ENCODE measurements at places on chromosomes 1 and 21. TPM values are rescaled to one million over a fixed set of nuclear protein-coding genes. Genes with fewer than 3 reads are reported as not detected.

LIN28A gene
- 0.03 TPM for polyA plus RNA-seq

THEM5 gene
- 0.45 TPM for polyA plus RNA-seq

DNA sequence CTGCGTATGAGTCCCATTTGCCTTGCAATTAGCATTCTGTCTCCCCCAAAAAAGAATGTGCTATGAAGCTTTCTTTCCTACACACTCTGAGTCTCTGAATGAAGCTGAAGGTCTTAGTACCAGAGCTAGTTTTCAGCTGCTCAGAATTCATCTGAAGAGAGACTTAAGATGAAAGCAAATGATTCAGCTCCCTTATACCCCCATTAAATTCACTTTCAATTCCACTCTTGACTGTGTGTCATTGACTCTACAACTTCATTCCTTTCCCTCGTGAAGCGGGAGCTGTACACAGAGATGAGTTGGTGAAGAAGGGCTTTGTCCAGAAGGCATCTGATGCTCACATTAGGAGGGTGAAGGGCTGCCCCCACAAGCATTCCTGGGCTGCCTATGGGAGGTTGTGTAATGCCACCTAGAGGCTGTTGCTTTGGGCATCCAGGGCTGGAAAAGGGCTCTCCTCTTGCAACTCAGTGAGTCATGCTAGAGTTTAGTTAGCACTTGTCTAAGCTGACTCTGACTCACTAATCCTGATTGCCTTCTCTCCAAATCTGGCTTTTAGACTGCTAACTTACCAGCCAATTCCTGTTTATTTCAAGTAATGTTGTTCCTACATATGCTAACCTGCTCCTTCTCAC lies 1.8 kb downstream of the SPRR1B start:
- peak; percentile 5 for DNase-seq

- DNase-seq, result no peak
Measured at GRCh38 chr1:199283794-199284193, 645.0 kb downstream of the PTPRC start.

LCE3D gene
- polyA plus RNA-seq, result not detected

DNA sequence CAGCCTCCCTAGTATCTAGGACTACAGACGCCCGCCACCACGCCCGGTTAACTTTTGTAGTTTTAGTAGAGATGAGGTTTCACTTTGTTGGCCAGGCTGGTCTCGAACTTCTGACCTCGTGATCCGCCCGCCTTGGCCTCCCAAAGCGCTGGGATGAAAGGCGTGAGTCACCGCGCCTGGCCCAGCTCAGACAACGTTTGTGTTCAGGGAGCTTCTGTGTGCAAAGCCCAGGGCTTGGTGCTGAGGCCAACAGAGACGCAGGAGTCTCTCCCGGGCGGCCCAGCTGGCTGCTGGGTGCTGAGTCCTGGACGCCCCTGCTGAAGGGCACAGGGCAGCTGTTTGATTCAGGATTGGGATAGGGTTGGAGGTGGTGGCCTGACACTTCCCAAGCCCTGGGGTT lies 3.0 kb downstream of the PRKCZ start:
- no peak for DNase-seq

- peak; percentile 72 for DNase-seq
Measured at GRCh38 chr1:153985941-153986761, at the start of gene RAB13. Gene RAB13, minus strand, starts transcription at chr1:153986339. Its CDS starts 103 bp downstream, at chr1:153986236.

DNA sequence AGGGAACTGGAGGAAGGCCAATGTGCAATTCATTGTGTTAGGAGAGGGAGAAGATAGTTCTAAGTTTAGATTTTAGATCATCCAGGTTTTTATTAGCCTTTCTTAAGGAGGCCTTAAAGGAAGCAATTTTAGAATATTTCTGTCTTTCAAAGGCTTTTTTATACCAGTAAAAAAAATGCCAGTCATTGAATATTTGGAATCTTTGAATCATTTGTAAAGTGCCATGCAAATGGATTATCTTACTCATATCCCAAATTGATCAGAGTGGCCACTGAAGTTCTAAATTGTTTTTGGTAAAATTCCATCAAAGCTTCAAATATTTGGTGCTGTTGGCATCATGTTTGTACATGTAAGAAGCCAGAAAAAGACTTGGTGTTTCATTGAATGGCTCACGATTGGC lies 244.8 kb downstream of the RPS6KC1 start:
- DNase-seq, result no peak

DNA sequence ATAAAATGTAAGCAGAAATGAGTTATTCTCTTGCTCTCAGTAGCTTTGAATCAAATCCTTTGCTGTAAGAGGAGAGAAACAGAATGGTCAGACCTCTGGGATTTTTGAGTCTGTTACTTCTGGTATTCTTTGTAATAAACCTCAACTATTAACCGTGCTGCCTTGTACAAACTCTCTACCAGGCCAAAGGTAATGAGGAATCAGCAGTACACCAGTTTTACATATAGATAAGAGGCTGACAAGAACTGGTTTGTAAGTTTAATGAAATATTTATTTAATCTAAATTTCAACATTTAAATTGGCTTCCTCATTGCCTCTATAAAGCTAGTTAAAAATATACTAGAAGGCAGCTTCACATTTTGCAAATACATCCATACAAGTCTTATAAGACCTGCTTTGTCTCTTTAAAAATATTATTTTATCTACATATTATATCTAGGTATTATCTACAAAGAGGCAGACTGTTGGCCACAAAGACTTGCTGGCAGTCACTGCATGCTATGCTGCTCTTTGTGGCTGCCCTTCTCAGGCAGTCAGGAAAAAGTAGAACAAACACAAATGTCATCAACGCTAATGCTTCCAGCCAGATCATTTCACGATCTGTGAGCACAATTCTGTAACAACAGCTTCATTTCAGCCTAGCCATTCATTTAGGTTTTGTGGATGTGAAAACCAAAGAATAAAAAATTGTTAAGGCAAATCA lies 173.0 kb downstream of the GABPA start:
- DNase-seq, result peak; percentile 29

RHOU gene
- polyA plus RNA-seq, result 44.2 TPM

DNA sequence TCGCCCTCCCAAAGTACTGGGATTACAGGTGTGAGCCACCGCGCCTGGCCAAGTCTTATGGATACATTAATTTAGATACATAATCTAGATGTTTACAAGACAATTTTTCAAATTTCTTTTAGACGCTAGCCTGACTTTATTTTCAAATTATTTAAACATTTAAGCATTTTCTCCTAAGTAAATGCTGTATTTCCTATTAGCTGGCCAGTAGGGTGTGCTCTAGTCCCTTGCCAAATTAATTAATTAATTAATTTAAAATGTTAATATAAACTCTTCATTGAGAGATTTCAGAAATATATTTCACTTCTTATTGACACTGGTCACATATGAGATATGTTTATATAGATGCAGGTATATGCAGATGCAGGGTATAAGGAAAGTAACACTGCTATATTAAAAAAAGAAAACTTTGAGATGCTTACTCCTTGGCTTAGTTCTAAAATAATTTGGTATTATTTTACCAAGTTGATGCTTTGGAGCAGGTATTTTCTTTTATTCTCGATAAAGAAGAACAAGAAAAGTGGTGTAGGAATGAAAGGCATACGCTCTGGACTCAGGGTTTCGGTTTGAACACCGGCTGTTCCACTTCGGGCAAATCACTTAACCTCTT lies 5.2 kb upstream of the ERRFI1 start:
- DNase-seq, result no peak
